CD4-positive, alpha-beta T cell (primary cell): ENCODE measurements at places on chromosomes 3 and 15. TPM values are rescaled to one million over a fixed set of nuclear protein-coding genes. Genes with fewer than 3 reads are reported as not detected.

The GP9 gene
- not detected for total RNA-seq

DNA sequence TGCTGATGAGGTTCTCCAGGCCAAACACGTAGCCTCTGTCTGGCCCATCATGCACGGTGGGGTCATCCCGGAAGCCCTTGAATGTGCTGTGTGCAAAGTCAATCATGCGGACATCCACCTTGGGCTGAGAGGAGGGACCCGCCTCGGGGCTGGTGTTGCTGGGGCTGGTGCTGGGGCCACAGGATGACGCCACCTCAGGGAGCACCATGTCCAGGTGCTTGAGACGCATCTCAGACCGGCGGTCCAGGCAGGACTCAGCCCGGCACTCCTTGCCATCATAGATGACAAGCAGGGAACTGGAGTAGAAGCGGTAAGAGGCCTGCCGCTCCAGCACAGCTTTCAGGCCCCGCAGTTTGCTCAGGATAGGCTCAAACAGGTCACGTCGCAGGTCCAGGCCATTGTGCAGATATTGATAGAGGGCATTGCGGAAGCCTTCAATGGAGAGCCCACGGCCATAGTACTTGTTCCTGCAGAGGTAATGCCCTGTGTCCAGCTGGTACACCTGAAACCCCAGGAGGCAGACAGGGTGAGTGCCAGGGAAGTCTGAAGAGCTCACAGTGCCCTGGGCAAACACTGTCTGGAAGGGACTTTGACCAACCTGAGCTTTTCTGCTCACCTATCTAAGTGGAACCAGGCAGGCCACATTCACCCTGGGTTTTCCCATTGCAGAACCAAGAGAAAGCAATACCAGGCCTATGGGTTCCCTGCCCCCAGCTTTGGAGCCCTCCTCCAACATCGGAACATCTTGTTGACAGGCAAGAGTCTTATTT, 3.6 kb upstream of the GMPPB start:
- DNase-seq, result no peak

DNA sequence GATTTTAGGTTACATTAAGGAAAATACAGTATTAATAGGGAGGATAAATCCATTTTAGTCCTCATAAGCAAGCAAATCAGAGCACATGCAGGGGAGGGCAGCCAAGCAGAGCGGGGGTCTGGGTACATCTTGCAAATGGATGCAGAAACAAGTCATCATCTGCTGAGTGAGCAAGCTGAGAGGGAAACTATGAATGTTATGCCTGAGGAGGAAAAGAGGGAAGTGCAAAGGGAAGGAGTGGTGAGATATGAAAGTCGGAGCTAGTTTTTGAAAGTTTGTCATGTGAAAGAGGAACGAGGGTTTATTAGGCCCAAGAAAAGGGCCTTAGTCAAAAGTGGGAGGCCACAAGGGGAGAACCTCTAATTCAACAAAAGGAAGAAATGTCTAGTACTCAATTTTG, 15.4 kb downstream of the PTX3 start:
- no peak for DNase-seq

DNA sequence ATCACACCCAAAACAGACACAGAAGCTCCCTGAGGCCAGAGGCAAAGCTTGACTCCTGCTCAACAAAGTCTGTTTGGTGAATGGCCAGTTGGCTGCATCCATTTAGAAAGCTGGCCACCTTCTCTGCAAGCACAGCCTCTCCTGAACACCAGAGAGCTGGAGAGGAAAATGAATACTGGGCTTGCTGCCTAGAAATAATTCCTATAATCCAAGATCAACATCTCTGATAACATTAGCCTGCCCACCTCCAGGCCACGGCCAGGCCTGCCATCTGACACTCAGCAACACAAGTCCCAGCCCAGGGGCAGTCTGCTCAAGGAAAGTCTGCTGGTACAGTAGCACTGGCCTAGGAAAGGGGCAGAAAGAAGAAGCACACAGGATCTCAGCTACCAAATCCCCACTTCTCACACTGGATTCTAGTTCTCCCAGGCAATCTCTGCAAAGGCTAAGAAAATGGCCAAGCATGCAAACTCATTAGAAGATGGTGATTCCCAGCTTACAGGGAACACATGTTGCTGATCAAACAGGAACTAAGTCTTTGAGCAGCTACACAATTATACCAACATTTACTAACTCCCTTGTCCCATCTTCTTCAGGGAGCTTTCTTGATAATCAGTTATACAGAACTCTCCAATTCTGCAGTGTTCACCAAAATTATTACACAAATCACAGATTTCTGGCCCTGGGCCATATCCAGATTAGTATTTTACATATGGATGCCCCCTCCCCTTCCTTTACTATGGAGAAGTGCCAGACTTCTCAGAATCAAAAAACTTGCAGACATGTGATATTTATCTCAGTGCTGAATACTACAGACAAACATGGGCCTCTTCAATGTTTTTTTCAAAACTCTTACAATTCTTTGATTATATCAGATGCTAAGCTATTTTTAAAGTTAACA, 9.9 kb downstream of the TBC1D2B start:
- DNase-seq, result no peak

GRCh38 chr3:126147932-126148683, 32.3 kb downstream of the ALDH1L1 start:
- DNase-seq, result no peak

DNA sequence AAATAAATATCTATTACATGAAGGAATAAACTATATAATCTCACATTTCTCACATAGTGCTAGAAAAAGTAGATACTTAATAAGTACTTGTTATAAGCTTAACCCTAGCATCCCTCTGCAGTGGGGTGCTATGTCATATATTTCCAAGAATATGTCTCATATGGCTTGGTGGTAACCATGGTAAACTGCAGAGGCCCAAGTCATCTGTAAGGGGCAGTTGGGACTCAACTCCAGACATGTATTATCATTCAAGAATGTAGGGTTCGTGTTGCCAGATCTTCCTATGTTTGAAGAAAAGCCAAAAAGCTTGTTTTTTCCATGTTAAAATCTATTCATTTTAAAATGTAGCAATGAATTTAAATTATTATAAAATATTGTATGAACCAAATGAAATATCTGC, 46.2 kb downstream of the ZNF385D start:
- no peak for DNase-seq

DNA sequence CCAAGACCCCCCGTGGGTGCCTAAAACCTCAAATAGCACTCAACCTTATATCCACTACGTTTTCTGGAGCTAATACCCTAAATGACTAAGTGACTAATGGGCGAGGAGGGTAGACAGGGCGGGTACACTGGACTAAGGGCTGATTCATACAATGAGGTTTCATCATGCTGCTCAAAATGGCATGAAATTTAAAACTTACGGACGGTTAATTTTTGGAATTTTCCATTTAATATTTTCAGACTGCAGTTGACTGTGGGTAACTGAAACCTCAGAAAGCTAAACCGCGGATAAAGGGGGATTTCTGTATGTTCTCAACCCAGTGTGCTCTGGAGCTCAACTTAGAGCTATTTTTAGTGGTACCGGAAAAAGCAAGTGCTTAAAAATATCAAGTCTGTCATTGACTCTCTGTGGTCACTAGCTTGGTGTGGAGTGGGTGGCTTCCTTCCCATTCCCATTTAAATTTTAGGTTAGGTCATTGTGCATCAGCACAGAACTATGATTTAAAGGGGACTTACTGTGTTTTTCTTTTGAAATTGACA, 72.9 kb downstream of the LRRC28 start:
- no peak for DNase-seq

The PRSS50 gene
- not detected for total RNA-seq

DNA sequence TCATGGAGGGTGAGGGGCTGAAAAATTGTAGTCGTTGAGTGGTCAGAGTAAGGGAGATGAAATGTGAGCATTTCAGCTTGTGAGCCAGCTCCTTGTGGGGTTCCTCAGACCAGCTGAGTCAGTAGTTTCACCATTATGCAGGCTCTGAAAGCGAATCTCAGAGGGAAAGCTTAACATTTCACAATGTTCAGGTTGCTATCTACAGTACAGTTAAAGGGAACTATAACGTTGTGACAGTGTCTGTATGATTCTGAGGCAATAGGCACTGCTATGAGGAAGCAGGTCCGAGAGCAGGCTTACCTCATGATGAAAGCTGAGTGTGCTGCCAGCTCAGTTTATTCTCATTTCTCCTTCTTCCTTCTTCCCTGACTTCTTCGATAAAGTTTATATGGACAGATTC, 469.6 kb downstream of the EDEM1 start:
- DNase-seq, result no peak
